GDM1 (cell line): ENCODE measurements at places on chromosomes 3 and 15.

- DNase-seq, result no peak
These were observed 68.7 kb downstream of the BHLHE40 start for GRCh38 chr3:5047764-5048419.

DNA sequence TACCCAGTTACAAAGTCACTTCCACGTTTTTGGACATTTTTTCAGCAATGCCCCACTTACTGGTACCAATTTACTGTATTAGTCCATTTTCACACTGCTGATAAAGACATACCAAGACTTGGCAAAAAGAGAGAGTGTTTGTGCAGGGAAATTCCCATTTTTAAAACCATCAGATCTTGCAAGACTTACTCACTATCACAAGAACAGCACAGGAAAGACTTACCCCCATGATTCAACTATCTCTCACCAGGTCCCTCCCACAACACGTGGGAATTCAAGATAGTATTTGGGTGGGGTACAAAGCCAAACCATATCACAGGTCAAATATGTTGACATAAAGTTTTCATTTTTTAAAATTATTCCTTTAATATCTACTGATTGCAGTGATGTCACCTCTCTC lies 16.2 kb upstream of the ABI3BP start:
- DNase-seq, result no peak

DNA sequence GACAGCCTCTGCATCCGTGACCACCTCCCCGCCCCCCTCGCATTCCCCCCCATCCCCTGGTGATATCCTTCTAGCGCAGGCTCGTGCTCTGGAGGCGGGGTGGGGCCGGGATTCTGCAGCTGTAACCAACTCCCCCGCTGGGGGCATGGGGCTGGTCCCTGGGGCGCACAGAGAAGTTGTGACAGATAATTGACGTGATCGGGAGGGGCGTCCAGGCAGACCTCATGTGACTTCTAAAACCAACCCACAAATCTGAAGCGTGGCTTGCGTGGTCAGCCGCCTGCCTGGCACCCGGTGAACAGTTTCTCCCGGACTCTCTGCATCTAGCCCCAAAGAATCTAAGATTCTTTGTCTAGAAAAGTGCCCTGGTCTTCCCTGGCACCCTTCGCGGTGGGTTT lies 100.6 kb upstream of the IGF1R start:
- no peak for DNase-seq

- DNase-seq, result no peak
These were observed 3.9 kb downstream of the NEIL1 start for GRCh38 chr15:75350601-75351361.

DNA sequence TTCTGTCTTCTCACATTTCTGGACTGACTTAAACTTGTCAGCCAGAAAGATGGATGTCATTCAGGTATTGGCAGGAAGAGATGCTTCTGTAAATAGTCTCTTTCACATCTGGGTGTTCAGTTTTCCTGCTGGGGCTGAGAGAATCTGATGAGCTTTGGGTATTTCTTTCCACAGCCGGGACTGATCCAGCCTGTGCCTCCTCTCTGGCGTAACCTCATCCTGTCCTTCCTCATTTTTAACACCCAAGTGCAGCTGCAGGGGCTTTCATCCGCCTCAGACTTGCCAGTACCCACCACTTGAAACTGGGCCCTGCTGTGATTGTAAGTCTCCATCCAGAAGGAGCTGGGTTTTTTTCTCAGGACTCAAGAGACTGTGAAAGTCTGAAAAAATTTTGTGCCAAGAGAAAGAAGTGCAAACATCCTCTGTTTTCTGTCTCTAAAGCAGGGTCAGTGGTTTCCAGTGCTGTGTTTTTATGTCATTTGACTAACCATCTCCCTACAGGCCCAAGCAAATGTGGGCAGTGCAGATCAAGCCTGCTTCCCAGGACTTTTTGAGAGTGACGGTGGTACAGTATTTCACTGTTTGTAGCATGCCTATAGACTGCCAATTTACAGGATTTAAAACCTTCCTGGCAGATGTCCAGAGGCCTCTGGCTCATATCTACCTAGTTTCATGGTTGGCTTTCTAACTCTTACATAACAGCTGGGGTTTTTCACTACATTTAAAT lies 342.7 kb downstream of the PTPRG start:
- no peak for DNase-seq

DNA sequence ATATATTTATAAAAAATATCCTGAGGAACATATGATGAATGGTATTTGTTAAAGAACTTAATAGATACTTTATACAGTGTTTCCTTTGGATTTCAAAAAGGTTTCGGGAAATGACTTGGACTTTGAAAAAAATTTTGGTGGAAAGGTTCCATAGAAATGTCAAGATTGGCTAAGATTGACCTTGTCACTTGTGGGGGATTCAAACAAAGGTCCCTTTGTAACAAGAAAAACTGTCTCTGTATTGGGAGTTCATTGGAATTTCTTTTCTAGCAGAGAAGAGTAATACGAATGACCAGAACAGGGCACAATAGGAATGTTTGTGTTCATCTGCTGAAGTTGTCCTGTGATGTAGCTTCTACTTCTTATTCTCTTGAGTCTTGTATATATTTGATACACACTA lies 43.2 kb downstream of the ARHGEF26 start:
- no peak for DNase-seq

DNA sequence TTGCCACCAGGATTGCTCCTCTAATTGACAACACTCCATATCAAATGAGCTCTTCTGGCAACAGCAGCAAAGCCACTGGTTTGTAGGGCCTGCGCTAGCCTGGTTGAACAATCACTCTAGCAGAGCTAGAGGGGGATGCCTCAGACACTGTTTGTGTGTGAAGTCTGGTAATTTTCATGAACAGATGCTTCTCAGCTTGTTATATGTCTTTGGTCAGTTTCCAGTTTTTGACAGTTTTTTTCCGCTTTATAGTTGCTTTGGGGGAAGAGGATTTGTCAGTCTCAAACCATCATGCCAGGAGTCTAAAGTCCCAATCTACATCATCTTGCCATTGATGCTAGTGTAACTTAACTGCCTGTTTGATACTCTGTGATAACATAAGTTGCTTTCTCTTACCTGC lies 136.0 kb downstream of the HCN4 start:
- DNase-seq, result no peak

GRCh38 chr3:112377568-112378071 lies 44.7 kb downstream of the CD200 start:
- DNase-seq, result no peak

DNA sequence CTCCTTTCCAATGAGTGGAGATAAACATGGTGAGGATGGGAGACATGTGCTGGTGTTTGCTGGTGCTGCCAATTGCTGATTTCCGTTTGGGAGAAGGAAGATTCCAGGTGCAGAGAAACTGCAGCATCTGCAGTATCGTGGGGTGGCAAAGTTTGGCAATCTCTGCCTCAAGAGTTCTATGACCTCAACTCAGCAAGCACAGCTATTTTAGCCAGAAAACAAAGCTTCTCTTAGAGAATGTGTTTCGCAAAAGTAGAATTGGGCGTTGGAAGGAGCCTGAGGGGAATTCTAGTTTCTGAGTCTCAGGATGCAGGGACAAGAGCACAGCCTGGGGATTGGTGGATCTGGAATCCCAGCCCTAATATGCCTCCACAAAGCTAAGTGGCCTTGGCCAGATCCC lies 18.2 kb upstream of the SHC4 start:
- DNase-seq, result no peak

- no peak for DNase-seq
These were observed 18.2 kb upstream of the KIF23 start for GRCh38 chr15:69395991-69396390.

- no peak for DNase-seq
These were observed 107.4 kb downstream of the TPRA1 start for GRCh38 chr3:127483005-127483641.

- DNase-seq, result no peak
These were observed 7.3 kb downstream of the KIF23 start for GRCh38 chr15:69421498-69421897.

GRCh38 chr15:57183041-57183440 lies 193.3 kb upstream of the CGNL1 start:
- no peak for DNase-seq

DNA sequence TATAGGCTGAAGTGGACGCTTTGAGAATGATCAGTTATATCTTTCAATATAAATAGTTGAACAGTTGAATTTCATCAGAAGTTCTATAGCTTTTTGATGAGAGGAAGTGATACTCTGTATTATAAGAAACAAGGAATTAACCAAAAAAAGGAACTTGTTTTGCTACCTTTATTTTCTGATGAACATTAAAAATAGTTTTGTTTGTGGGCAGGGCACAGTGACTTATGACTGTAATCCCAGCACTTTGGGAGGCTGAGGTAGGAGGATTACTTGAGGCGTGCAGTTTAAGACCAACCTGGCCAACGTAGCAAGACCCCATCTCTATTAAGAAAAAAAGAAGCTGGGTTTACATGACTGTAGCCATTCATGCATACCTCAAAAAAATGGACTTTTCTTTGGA lies 16.7 kb downstream of the BLOC1S6 start:
- no peak for DNase-seq

DNA sequence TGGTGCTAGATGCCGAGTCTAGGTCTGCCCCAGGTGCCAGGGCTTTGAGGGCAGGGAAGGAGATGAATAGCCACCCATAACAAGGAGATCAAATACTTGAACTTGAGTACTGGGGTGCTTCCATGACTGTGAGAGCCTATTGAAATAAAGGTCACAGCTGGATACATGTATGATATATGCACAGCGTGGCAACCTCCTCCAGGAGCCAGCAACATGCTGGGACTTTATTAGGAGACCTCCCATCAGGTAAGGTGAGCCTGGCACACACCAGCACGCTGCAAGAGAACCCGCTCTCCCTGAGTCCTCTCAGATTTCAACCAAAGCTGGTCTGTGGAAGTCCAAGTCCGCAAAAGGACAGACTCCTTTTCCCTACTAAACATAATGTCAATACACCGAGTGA lies 10.5 kb upstream of the HES1 start:
- DNase-seq, result no peak

GRCh38 chr3:44041726-44042125 lies 200.0 kb upstream of the TOPAZ1 start:
- DNase-seq, result no peak

DNA sequence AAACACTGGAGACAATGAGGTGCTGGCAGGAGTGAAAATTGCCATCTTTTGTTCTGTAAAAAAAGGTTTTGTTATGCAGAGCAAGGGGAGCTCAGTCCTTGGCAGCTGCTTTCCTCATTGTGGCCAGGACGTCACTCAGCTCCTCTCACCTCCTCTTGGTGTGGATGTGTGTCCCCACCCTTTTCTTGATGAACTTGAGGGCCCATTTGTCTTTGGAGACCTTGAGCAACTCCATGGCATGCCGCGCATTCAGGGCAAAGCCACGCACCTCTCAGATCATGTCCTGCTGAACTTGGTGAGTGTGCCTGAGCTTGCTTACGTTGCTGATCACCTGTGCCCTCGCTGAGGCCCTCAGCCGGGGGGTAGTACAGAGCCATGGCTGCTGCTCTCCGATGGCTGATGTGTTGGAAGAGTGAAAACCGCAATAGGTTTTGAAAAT lies 24.5 kb upstream of the BDH1 start:
- DNase-seq, result no peak

DNA sequence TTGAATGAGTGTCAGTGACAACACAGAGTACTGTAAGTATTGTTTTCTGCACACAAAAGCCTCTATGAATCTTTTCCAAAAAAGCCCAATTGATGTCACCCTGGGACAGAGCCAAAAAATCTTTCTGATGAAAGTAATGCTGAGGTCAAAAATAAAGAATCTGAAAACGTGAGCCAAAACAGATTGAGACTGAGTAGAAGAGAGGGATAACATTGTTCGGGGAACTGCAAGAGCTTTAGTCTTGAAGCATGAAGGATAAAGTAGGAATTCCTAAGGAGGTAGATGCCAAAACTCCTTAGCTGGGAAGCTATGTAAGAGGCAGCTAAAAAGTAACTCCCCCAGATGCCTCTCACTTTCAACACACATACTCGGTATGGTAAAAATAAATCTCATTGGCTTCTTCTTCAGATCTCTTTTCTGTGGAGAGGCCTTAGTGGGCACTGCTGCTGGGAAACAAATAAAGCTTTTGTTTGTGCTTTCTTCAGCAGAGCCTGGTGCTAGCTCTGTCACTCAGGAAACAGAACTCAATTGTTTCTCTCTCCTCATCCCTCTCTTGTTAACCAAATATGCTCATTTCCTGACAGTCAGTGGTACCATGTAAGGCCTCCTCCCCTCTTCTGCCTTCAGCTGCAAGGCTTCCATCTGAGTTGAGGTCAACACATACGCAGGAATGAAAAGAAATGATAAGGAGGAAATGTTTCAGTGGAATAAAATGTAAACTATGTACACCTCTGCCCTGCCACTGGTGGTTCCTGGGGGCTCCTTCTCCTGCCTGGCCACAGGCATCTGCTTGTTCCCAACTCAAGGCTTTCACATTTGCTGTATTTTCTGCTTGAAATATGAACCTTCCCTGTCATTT lies 58.1 kb downstream of the CD200 start:
- peak; percentile 48 for DNase-seq

DNA sequence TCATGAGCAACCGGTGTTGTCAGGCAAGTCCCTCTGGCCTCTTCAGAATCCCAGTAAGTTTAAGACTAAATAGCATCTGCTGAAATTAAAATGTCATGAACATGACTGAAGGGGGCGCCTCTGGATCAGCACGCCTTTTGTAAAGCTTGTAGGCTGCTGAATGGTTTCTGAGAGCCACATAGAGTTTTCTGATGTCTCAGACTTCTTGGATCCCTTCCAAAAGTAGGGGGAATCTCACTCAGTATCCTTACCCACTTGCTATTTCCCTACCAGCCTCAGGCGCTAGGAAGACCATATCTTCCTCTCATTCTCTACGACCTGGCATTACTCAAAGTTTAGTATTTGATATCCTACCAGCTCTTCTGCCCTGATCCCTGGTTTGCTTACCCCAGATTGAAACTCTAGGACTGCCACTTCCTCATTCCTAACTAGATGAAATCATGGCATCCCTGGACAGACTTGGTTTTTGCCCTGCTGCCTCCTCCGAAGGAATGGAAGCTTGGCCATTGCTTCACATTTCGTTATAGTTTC lies 62.7 kb upstream of the CD47 start:
- DNase-seq, result peak; percentile 33

GRCh38 chr3:42369832-42370231 lies 40.6 kb downstream of the LYZL4 start:
- DNase-seq, result no peak

GRCh38 chr3:114460459-114460858 lies 166.6 kb downstream of the TIGIT start:
- no peak for DNase-seq

GRCh38 chr3:59320080-59320479 lies 270.3 kb upstream of the CFAP20DC start:
- no peak for DNase-seq

GRCh38 chr3:196569003-196569516 lies 600 bp downstream of the FBXO45 start:
- no peak for DNase-seq

GRCh38 chr15:67853454-67853853 lies 13.6 kb upstream of the RNU6-1 start:
- DNase-seq, result no peak

GRCh38 chr3:49157289-49157688 lies 8.8 kb downstream of the CCDC71 start:
- no peak for DNase-seq

- DNase-seq, result no peak
These were observed 4.1 kb upstream of the THSD4 start for GRCh38 chr15:71111181-71111565.

DNA sequence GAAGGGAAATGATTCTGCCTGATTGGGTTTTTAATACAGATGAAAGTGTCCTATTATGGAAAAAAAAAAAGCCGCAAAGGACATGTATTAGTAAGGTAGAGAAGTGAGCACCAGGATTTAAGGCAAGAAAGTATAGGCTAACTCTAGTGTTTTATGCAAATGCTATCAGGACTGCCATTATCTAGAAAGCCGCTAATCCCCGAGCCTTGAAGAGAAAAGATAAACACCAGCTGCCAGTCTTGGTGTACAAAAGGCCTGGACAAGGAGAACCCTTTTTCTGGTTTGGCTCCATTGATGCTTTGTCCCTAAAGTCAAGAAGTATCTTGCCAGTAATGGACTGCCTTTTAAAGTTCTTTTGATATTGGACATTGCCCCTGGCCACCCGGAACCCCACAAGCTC lies 8.6 kb upstream of the TRIM59 start:
- DNase-seq, result no peak
